ENCODE measurements at places on chromosomes 3 and 15.

GRCh38 chr3:34132069-34132692 is 333.8 kb downstream of the PDCD6IP start:
- peak; percentile 22 for DNase-seq

GRCh38 chr15:67762610-67763368 is 62.5 kb upstream of the SKOR1 start:
- DNase-seq, result no peak

- DNase-seq, result no peak
Measured at GRCh38 chr15:62991698-62992097, 50.8 kb upstream of the TPM1 start.

DNA sequence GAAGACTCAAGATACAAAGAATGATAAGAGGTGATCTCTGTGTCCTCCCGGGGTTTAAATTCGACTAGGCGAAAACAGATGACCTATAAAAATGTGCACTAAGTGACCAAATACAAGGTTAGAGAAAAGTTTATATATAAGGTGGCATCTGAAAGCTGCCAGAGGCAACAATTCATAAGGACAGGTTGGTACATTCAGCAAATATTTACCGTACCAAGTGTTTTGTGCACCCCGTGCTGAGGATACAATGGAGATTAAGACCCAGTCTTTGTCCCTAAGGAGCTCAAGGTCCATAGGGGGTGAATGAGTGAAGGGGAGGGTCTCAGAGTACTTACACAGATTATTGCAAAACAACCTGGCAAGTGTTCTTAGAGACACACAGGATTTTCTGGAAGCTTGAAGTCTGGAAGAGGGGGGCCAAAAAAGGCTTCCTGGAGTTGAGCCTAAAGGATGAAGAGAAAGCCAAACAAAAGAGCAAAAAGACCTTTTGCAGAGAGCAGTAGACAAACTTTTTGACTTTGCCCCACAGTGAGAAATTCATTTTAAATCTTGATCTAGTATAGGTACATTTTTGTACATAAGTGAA is 71.4 kb upstream of the LRIG1 start:
- no peak for DNase-seq

GRCh38 chr3:150737874-150738679 is 24.9 kb downstream of the SIAH2 start:
- DNase-seq, result no peak

GRCh38 chr3:35664460-35664919 is 25.2 kb downstream of the ARPP21 start:
- DNase-seq, result peak; percentile 84

GRCh38 chr3:96266395-96267190 is 547.8 kb upstream of the EPHA6 start:
- no peak for DNase-seq

GRCh38 chr15:85556618-85556895 is 176.2 kb downstream of the AKAP13 start:
- DNase-seq, result no peak

- DNase-seq, result no peak
Measured at GRCh38 chr3:63611382-63611781, 41.1 kb upstream of the SNTN start.

- no peak for DNase-seq
Measured at GRCh38 chr15:67358812-67359211, 104.2 kb downstream of the IQCH start.

- no peak for DNase-seq
Measured at GRCh38 chr3:46154311-46154710, 53.8 kb downstream of the CCR1 start.

Measured in NCI-H2171 (cell line).